ENCODE measurements at places on chromosomes 6 and 20.

- DNase-seq = no peak
These were observed 200.9 kb upstream of the EYA4 start for GRCh38 chr6:133040094-133040802.

DNA sequence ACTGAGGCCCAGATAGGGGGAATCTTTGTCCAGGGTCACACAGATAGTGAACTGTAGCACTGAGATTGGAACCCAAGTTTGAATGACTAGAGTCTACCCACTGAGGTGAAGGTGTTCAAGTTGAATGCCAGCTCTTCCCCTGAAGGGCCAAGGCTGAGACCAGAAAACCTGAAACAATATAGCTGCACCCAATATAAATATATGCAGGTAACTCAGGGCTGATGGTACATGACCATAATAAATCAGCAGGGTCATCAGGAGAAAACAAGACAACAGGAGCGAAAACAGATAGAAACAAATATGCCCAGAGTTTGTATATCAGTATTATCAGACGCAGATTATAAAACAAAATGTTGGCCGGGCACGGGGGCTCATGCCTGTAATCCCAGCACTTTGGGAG is 4.0 kb upstream of the RBCK1 start:
- DNase-seq = no peak

DNA sequence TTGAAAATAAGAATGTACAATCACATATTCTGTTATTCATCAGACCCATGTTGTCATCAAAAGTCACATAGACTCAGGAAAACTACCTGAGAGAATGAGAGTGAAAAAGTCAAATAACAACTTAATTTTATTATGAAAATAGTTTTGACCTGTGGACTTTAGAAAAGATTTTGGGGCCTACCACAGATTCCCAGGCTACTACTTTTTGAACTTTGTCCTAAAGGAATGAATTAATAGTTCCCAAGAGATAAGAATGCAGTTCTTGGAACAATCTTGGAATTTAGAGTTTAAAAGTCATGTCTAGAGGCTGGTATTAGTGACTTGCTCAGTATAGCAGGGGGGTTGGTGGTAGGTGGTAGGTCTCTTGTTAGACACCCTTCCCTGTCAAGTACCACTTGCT is 3.3 kb downstream of the TAF8 start:
- DNase-seq = no peak

- DNase-seq = no peak
These were observed 37.9 kb downstream of the GPX5 start for GRCh38 chr6:28563430-28564095.

GRCh38 chr6:158955255-158955654 is 44.7 kb downstream of the RSPH3 start:
- no peak for DNase-seq

GRCh38 chr6:36979347-36979742 is 6.7 kb downstream of the MTCH1 start:
- no peak for DNase-seq

DNA sequence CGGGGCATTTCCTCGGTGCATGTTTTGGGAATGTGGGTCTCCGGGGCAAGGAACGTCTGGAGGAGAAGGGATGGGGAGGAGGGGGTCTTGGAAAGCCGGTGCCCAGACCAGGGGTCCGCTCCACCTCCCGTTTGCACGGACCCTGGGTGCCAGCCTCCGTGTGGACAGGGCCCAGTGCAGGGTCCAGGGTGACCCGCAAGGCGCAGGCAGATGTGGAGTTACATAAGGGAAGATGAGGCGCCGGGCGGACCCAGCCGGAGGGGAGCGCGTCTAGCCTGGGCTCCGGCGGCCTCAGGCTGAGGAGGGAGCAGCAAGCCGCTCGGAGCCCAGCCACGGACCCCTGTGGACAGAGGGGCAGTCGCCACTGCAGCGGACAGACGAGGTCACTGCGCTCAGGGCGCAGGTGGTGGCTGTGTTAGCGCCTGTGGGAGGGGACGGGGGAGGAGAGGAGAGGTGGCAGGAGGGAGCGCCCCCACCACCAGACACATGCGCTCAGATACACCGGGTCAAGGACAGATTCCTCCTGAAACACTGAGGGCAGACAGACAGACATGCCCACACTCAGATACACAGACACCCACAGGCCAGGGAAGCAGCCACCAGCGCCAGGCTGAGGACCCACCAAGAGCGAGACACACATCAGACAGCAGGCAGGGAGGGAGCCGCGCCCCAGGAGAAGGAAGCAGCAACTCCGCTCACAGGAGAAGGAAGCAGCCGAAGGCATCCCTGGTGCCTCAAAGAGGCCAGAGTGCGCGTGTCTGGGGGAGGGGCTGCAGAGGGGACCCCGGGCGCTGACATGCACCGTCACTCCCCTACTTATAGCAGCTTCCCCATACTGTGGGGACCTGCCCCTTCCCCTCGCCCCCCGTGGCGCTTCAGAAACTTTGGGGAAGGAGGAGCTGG is 839 bp upstream of the HRH3 start:
- no peak for DNase-seq

- DNase-seq = no peak
These were observed 74.3 kb downstream of the SLX4IP start for GRCh38 chr20:10509376-10509775.

GRCh38 chr20:58001946-58002345 is 226.5 kb downstream of the ANKRD60 start:
- no peak for DNase-seq

- DNase-seq = no peak
These were observed 85.6 kb upstream of the BEND6 start for GRCh38 chr6:56869346-56869745.

GRCh38 chr6:47897247-47897646 is 115.4 kb downstream of the OPN5 start:
- no peak for DNase-seq

- DNase-seq = no peak
These were observed 307.7 kb upstream of the DEFB115 start for GRCh38 chr20:30949761-30950160.

DNA sequence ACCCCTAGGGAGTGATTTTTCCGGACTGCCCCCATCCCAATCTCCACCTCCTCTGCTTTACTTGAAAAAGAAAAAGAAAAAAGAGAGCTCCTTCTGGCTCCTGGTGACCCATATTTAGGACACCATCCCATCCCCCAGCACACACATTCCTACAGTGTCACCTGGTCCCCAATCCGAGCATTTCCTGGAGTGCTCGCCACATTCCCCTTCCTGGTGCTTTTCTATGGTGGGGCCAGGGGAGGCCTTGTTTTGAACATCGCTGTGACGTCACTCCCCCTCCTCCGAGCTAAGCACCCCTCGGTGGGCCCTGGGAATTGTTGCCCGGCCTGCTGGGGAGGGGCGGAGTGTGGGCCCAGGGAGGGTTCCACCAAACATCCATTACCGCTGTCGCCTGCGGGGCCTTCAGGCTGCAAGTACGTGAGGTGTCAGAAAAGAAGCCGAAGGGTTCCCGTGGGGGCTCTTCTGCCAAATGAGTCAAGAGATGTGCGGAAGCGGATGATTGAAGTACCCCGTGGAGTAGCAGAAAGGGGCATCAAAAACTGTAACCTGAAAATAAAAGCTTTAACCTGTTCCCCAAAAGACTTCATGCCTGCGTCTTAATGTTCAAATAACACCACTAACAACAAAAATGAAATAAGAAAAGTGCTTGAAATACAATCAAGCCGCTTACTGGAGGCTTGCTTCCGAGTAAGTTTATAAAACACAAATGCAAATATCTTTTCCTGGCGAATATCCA is 2.8 kb upstream of the FOXC1 start:
- no peak for DNase-seq

DNA sequence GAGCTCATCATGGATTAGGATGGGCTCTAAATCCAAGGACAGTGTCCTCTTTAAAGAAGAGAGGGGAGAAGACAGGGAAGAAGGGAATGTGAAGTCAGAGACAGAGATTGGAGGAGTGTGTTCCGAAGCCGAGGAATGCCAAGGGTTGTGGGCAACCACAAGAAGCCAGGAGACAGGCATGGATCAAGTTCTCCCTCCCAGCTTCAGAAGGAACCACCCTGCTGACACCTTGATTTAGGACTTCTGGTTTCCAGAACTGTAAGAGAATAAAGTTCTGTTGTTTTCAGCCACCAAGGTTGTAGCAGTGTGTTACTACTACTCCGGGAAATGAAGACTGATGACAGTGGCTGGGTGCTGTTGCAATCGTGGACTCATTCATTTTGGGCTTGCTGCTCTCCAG is 120.1 kb downstream of the RPS12 start:
- DNase-seq = no peak

- DNase-seq = no peak
These were observed 147.3 kb downstream of the DLL1 start for GRCh38 chr6:170143401-170144150.

DNA sequence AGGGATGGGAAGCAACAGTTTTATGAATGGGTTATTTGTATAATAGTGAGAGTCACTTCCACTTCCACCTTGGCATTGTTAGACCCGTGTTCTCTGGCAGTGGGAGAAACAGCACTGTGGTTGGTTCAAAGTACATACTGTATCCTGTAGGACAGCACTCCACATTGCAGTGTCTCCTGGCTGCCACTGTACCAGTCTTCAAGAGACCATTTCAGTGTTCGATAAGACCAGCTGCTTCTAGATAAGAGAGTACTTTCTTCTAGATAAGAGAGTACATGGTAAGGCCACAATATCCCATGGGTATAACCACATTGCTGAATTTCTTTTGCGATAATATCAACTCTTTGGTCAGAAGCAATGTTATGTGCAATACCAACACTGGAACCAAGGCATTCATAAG is 28.8 kb downstream of the FITM2 start:
- no peak for DNase-seq

GRCh38 chr6:94074764-94075163 is 655.4 kb upstream of the EPHA7 start:
- DNase-seq = no peak

GRCh38 chr20:1304710-1305515 is 24.0 kb downstream of the SDCBP2 start:
- DNase-seq = no peak

DNA sequence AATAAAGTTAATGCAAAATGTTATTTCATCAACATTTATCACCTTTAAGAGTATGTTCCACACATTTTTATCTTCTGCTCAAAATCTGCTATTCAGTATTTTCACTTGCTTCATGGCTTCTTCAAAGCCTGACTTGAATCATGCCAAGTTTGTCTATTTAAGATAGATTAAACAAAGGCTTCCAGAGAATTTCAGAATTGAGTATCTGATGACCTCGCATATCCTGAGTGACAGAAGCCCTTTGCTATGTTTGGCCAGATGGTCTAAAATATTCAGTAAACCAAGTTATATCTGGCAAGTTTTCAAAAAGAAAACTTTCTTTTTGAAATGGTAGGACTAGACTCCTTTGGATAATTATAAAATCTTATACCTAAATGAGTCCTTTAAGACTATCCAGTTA is 348.9 kb upstream of the KCNQ5 start:
- no peak for DNase-seq

DNA sequence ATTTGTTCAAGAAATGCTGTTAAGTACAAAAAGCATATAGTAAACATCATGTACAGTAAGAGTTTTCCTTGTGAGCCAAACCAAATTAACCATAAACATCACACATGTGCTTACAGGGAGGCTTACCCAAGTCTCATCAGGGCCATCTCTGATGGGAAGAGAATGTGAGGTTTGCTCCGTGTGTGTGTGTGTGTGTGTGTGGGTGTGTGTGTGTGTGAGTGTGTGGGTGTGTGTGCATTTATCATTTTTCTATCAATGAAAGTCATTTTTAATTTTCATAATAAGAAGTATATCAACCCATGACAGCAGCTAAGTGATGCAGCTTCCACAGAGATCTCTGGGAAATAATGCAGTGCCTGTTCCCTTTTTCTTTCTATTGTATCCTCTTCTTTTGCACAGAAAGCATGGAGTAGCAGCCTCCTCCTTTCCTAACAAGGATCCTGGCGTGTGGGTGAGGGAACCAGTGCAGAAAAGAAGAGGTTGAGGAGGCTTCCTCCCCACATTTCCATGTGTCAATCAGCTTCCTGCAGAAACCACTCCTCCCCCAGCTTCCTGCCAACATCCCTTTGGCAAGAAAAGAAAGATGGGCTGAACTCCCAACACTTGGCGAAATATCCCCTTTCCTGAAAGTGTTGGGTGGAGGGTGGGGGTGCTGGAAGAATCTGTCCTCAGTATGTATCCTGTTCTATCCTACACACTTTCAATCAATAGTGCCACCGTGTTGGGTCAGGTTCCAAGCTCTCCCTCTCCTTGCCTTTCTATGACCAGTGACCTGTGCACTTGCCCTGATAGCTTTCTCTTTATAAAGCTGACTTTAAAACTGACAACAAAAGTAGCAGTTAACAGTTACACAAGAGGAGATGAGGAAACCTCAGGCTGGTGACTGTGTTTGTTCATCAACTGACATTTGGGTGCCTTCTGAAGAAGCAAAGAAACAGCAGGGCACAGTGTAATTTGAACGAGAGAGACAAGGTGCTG is 251.8 kb upstream of the CITED2 start:
- DNase-seq = no peak

- DNase-seq = no peak
These were observed 589.2 kb upstream of the MAN1A1 start for GRCh38 chr6:119938752-119939151.

GRCh38 chr6:155142168-155143028 is 121.4 kb upstream of the CLDN20 start:
- no peak for DNase-seq

GRCh38 chr6:52059821-52060220 is 27.6 kb downstream of the PKHD1 start:
- no peak for DNase-seq

DNA sequence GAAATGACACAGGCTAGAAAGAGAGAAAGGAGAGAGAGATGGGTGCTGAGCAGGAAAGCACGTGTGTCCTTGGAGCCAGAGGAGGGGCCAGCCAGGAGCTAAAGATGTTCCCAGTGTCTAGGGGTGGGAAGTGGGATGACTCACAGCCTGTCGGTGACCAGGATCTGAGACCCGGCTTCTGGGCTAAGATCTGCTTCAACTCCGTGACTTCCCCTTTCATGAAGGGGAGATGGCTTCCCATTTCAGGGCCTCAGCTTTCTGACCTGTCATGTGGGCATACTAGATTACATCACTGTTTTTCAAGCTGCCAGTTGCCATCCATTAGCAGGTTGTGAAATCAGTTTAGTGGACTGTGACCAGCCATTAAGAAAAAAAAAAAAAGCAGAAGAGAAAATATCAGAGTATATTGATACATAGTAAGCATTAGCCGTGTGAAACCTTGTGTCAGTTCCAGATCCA is 5.4 kb downstream of the TGM3 start:
- DNase-seq = no peak

All from stimulated activated CD8-positive, alpha-beta memory T cell treated with anti-CD3 and anti-CD28 coated beads, Interleukin-2, amount 100 ng/mL, for 1 hour (primary cell).